LNCaP clone FGC (cell line): ENCODE measurements at places on chromosomes 3 and 15.

DNA sequence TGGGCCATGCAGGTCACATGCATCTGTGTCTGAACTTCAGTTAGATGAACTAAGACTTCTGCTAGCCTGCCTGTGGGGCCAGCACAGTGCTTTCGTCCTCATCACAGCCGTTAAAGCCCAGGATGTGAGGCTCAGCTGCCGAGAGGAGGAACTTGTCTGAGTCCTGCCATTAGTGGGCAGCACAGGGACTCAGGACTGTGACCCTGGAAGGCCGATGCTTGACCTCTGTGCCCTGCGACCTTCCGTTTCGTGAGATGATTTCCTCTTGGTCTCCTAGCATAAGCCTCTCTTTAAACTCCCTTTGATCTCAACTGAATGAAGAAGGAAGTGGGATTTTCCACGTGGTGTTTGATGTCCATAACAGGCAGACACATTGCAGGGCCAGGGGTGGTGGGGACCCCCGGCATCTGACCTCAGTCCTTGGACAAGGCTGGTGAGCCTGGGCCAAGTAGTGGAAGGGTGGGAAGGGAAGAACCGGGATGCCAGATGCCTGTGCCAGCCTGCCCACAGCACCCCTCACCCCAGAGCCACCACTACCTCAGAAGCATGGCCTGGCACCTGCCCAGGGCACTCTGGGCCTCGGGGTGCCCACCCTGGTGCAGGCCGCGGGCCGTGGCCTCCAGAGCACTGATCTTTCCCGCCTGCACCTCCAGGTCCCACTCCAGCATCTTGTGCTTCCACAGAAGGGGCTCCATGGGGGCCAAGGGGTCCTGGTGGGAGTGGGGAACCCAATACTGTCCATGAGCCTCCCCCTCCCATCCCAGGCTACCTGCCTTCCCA lies 21.6 kb downstream of the PLA2G4B start:
- no peak for DNase-seq

- DNase-seq = no peak
Measured at GRCh38 chr3:49388289-49388820, 23.4 kb downstream of the RHOA start.

- DNase-seq = no peak
Measured at GRCh38 chr3:142445816-142446254, 2.0 kb downstream of the XRN1 start.

DNA sequence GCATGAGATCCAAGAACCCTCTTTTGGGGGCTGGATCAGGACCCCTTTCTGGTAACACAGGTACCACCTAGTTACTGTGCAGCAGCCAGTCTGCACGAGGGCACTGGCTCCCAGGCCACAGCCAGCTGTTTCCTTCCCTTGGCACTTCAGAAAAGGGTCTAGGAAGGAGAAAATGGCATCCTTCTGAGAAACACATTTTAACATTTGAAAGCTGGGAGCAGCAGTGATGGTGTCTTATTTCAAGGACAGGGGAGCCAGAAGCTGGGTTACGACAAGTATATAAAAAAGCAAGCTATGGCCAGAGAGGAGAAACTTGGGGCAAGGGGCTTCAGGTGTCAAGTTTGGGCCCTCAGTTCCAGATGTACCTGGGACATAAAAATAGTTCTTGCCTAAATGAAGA lies 282.8 kb downstream of the CTNNB1 start:
- no peak for DNase-seq

DNA sequence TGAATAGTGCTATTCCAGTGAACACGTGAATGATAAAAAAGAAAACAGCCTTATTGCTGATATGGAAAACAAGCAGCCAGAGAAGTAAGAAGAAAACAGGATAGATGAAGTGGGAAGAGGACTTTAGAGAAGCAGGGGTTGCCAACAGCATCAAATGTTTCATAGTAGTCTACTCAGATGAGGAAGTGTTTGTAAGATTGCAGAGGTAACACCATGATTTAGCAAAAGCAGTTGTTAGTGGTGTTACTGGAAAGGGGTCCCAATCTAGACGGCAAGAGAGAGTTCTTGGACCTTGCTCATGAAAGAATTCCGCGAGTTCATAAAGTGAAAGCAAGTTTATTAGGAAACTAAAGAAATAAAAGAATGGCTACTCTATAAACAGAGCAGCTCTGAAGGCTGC lies 108.8 kb upstream of the MCTP2 start:
- no peak for DNase-seq

DNA sequence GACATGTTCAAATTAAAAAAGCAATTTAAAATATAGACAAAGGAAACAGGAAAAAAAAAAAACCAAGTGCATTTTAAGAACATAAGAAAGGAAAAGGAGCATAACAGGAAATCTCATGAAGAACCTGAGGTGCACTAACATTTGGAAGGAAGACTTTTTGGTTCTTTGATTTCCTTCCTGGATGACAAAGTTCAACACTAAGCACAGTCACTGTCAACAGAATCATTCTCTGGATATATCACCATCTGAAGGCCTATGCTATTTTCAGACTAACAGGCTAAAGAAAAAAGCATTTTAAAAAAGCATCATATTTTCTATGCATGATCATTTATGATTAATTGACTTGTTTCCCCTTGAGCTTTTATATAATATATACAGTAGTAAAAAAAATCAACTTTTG lies 349.6 kb downstream of the PLCL2 start:
- DNase-seq = no peak

DNA sequence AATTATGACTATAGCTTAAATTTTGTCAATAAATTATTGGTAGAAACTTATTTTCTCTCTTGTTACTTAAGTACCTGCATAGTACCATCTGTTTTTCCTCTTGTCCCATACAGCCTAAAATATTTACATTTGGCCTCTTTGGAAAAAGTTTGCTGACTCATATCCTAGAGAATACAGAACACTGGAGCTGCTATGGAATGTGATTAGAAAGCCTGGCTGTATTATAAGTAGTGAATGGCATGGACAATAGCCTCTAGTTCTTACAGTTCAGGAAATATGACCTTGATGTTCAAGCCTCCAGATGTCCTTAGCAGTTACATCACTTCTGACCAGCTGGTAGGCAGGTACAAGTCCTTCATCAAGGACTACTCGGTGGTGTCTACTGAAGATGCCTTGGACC lies 28.3 kb downstream of the ST8SIA2 start:
- DNase-seq = no peak

GRCh38 chr3:69250014-69250413 lies 127.6 kb upstream of the LMOD3 start:
- DNase-seq = peak; percentile 53

DNA sequence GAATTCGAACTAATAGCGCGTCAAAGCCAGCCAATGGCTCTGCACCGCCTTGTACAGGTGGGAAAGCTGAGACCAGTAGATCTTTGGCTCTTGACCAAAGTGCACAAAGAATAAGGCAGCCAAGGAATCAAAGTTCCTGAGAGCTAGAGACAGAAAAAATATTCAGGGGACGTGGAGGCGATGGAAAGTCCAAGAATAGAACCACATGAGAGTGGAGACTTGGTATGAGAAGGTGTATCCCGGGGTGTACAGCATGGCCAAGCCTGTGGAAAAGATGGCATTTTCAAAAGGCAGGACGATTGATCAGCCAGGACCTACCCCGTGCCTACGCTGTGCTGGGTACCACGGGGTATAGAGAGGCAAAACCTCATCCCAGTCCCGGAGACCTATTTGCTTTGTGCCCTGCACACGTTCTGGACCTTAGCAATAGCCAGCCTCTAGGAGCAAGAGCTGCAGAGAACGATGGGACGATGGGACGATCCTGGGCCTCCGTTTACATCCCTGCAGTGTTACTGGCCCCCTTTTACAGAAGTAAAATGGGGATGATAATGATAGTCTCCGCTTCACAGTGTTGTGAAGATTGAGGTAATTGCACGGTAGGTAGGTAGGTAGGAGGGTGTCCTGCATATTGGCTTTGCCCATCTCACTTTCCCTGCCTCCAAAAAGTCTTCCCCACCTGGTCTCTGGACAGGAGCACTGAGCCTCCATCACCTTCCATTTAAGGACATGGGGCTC lies 583 bp upstream of the RBSN start:
- no peak for DNase-seq

DNA sequence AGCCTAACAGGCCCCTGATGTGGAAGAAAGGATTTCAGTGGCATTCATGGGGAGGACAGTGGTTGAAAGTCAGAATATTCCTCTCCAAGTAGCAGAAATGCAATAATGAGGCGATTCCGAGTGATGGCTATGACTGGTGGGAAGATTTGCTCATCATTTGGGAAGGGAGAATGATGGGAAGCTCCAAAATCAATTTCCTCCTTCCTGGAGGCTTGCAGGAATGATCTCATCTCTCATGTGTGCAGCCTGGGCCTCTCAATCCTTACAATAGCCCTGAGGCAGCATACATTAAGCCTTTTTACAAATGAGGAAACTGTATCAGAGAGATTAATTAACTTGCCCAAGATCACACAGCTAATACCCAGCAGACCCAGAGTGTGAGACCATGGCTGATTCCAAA lies 58.7 kb downstream of the BOC start:
- DNase-seq = no peak
